ENCODE measurements at places on chromosomes 12 and 14. TPM values are rescaled to one million over a fixed set of nuclear protein-coding genes. Genes with fewer than 3 reads are reported as not detected.

SLC7A8 gene
- not detected for total RNA-seq

GRCh38 chr14:44412858-44413569 lies 94.1 kb downstream of the FSCB start:
- DNase-seq = no peak

- DNase-seq = no peak
These were observed 69.3 kb downstream of the FBXO34 start for GRCh38 chr14:55340482-55340881.

GRCh38 chr12:57735952-57736740 lies 2.4 kb downstream of the AGAP2 start:
- DNase-seq = peak; percentile 99

DNA sequence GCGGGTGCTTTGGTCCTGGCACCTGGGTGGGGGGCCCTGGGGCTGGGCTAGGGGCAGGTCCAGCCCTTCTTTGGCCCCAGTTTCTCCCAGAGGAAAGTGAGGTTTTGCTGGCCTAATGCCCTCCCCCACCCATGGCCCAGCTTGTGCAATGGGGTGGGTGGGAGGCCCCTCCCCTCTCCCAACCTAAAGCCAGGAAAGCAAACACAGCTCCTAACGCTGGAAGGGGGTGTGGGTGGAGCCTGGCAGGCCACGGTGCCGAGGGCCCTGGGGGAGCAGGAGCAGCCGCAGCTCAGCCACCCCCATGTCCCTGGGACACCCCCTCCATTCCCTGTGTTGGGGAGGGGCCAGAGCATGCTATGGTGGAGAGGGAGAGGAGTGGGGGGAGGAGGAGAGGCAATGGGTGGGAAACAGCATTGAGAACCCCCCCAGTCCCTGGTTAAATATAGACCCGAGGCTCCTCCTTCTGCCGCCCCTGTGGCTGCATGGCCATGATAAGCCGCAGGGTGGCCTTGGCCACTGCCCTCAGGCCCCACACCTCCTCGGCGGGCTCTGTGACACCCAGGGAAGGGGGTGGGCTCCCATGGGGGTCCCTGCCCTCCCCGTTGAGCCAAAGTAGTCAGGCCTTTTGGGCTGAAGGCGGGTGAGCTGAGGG lies 4.7 kb downstream of the EXOC3L4 start:
- no peak for DNase-seq
